ENCODE measurements at places on chromosomes 4 and X. TPM values are rescaled to one million over a fixed set of nuclear protein-coding genes. Genes with fewer than 3 reads are reported as not detected.

The CT45A10 gene
- not detected for total RNA-seq

The SORBS2 gene
- total RNA-seq, result 17.5 TPM

DNA sequence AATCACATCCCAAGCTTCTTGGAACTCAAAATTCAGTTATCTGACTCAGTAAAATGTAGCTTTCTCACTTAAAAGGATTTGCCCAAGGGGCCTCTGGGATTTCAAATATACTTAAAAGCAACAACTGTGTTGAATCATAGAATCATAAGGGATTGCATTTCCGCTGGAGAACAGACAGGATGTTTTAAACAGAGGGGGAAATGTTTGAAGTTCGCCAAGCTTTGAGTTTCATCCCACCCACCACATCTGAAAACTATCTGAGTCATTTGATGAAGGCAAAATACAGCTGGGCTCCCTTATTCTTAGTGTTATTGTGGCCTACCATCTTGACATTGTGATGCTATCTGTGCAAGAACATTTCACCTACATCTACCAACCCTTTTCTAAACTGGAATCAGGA is 73.5 kb downstream of the PPP1R2C start:
- DNase-seq, result no peak

DNA sequence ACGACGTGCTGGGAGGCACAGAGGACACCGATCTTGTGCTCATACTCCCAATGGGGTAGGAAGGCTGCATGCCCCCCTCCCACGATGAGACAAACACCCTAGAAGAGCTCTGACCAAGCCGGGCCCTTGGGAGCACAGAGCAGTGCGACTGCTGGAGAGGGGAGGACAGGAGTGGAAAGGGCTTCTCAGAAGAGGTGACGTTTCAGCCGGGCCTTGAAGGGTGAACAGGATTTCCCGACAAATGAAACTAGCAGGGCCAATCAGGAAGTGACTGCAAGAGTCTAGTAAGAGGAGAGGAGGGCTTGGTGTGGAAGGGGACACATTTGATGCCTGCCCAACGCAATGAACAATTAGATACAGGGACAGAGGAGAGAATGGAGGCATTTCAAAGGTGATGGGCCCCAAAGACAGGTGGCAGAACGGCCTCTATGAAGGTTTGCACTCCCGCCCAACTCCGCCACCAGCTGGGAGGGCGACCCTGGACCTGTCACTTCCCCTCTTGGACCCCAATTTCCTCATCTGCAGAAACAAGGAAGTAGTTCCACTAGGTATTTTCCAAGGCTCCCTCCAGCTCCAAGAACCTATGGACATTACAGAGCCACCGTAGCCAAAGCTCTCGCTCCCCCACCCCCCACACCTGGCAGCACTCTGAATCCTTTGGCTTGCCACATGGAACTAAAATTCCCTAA is 3.9 kb downstream of the HCFC1 start:
- no peak for DNase-seq

GRCh38 chrX:46398126-46398525 is 147.1 kb downstream of the ZNF674 start:
- DNase-seq, result no peak

DNA sequence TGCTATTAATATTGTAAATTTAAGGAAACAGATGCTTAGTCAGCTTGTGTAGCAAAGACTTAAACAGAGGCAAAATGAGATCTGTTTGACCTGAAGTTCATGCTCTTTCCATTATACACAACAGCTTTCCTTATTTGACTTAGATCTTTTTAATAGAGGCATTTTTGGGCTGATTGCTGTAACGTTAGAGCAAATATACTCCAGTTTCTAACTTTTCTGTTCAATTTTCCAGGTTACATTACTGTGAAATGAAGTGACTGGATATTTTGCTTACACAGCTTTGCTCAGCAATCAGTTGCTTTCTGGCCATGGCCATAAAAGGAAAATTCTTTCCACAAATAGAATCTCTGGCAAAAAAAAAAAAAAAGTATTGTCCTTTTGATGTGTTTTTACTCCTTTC is 146.2 kb downstream of the PCDH7 start:
- DNase-seq, result no peak
